ENCODE measurements at places on chromosomes 12 and 14.

DNA sequence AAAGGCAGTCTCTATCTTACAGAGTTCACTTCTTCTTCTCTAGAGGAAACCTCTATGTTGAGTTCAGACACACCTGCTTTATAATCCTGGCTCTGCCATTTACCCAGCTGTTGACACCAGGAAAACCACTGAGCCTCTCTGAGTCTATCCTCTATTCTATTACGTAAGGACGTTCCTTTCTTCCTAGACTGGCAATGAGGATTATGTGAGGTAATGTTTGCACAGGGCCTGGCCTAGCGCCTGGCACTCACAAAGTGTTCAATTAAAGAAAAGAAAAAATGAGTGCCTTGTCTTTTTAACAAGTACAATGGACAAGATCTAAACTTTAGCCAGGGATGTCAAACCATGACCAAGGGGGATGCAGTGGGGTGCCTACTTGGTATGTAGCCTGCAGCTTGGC lies 641.9 kb upstream of the TBX3 start:
- DNase-seq = no peak

DNA sequence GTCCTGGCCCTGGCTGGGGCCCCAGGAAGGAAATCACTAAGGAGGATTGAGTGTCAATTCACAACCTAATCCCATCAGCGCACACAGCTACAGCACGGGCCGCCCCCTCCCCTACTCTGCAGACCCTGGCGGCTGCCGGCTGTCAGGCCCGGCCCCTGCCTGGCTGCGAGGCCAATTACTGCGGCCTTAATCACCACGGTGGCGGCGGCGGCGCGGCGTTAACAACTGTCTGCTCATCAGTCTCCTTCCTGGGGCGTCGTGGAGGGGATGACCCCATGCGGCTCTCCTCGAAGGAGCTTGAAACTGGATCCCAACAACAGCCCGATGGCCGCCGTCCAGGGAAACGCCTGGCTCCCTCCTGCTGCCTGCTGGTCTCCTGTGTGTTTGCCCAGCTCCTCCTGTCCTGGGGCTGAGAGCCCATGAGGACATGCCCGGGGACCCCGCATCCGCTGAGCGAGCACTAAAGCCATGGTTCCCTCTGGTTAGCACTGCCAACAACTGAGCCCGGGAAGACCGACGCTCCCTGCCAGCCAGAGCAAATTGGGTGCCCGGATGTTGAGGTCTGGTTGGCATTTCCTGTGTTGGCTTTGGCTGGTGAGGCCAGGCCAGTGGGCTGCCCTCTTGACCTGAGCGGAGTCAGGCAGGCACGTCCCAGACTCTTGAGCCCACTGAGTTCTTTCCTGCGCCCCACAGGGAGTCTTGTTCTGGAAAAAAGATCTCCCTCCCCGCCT lies 21.8 kb upstream of the EIF2B2 start:
- DNase-seq = no peak

GRCh38 chr14:73465823-73466532 lies 7.6 kb upstream of the NUMB start:
- no peak for DNase-seq

DNA sequence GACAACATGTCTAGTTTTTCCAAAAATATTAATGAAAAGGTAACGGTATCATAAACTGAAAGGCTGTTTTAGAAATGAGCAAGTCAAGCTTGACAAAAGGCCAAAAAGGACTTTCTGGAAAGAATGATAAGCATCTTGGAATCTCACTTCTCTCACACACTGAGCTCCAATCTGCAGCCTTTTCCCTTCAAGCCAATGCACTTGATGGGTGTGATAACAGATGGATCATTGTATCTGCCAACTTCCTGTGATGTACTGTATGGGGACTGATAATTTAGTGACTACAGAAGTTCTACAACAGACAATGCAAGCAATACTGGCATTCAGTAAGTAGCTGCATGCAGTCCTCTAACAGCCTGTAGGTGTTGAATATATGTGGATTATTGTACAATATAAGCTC lies 147.1 kb downstream of the MED13L start:
- no peak for DNase-seq

DNA sequence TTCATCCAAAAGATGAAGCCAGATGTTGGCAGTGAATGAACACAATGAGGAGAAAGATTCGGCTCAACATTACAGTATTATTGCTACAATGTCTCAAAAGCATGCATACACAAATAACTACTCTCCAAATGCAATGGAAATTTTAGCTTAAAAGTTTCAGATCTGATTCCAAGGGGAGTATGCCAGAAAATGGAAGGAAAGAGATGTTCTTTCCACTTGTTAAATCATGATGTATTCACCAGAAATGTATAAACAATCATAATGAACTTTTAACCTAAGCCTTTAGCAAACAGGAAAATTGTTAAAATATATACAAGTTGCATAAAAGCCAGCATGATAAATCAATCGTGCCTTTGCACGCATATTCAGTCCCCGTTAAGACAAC lies 62.1 kb downstream of the SH2B3 start:
- DNase-seq = no peak

DNA sequence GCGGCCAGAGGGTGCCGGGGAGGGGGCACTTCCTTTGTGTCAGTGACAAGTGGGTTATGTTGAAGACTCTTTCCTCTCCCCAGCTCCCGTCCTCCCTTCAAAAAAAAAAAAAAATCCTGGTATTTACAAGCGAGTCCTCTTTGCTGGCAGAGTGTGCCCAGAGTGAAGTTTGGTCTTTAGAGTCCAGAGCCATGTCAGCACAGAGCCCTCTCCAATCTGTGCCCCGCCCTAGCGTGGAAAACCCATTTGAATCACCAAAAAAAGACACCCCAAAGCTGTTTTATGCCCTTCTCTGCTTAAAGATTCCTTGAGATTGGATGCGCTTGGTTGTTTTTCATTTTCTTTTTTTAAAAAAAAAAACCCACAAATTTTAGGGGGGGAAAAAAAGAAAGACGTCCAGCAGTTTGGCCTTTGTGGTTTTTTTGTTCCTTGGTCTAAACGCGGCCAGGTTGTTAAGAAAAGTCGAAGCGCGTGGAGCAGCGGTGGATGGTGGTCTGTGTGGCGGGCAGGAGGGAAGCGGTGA lies 3.3 kb downstream of the NKX2-1 start:
- no peak for DNase-seq

GRCh38 chr12:62656591-62657362 lies 190.2 kb downstream of the MON2 start:
- DNase-seq = no peak

GRCh38 chr14:90398315-90398839 lies 1.5 kb downstream of the CALM1 start:
- DNase-seq = no peak

DNA sequence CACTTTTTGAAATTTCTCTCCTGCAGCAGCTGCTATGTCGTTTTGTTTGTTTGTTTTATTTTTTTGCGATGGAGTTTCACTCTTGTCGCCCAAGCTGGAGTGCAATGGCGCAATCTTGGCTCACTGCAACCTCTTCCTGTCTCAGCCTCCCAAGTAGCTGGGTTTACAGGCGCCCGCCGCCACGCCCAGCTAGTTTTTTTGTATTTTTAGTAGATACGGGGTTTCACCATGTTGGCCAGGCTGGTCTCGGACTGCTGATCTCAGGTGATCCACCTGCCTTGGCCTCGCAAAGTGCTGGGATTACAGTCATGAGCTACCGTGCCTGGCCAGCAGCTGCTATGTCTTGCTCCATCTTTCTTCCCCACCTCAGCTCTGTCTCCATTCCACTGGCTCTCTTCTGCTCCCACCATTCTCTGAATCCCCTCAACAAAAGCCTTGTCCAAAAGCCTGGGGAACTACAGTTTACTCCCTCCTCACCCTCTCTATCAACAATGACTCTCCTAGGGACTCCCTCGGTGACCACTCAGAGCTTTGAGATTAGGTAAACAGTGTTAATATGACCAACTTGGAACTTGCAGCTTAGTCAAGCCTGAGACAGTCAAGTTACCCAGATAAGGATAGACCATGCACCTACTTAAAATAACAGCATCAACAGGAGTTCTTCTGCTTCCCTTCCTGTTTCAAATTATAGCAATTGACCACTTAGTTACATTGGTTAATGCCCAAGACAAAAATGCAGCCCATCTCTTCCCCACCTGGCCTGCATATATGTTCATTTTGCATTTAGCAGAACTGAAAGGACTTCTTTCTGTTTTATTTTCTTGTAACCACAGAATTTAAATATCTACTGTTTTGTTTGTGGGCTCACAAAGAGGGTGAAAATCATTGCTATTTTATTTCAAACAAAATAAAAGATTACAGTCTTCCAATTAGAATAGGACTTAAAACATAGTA lies 189.0 kb upstream of the AMIGO2 start:
- no peak for DNase-seq

DNA sequence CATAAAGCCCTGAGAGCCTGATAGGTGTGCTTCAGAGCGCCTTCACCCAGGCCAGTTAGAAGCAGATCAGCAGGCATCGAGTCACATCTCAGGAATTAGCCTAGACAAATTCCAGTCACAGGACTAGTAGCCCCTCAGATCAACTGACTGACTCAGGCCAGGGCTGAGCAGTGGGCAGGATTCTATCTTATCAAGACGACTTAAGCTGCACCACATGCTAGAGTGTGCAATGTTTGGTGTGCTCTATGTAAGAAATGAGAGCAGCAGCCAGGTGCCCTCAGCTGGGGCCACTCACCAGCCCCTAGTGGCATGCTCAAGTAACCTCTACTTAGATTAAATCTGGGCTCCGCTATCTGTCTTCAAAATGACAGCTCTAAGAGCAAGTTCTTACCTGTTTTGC lies 19.7 kb upstream of the NGB start:
- no peak for DNase-seq

DNA sequence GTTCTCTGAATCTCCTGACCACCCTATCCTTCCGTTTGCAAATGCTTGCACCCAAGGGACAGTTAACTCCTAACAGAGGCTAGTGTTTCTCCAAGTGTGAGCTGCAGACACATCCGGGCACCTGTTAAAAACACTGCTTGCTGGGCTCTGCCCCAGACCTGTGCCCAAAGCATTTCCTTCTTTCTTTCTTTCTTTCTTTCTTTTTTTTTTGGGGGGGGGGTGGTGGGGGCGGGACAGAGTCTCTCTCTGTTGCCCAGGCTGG lies 42.5 kb downstream of the SPRING1 start:
- no peak for DNase-seq

DNA sequence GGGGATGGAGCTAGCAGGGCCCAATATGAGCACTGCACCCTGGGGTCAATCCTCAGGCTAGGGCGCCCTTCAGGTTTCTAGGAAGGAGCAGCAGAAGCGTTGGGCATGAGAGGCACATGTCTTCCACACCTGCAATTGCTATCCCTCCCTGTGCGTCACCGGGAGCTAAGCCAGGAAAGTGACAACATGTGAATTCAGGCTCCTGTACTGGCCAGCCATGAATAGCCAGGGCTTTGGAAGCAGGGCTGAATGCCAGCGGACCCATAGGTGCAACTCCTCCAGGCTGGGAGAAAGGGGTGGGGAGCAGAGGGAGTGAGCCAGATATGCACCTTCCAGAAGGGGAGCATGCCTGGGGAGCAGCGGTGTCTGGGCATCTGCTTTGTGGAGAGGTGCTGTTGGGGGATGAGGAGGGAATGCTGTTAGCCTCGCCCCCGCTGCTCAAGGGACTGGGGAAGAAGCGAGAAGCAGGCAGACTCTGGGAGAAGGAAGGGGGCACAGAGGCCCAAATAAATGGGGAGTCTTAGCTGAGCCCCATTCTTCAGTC lies 6.1 kb downstream of the HOXC5 start:
- DNase-seq = no peak

DNA sequence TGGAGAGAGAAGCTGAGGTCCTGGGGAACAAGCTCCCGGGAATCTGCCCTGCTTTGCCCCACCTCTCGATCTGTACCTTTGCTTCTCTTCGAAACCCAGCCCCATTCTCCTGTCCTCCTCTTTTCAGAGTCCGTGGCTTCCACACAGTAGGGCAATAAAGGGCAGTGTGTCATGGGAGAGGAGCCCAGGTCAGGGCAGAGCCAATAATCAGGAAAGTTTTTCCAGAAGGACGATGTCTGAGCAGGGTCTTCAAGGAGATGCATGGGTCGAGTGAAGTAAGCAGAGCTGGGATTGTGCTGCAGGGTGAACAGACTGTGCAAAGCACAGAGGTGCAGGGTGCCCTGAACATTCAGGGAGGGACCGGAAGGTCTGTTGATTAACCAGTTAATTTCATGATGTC lies 22.1 kb upstream of the SERPINA4 start:
- no peak for DNase-seq

DNA sequence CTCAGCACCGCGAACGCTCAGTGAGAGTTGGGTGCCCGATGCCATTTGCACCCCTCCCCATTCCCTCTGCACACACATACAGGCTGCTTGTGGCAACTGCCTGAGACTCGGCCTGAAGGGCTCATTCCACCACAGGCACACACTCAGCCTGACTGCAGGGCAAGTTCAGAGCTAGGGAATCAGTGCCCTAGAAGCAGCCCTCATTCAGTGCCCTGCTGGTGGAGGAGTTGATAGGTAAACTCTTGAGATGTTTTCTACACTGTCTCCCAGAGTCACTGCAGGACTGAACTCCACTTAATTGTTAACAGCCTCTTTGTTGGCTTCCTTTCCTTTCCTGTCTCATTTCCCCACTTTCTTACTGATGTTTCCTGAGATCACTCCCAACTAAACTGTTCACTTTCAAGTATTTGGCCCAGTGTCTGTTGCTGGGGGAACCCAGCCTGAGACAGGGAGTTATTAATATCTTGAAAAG lies 16.9 kb downstream of the PPP1R36 start:
- DNase-seq = no peak

DNA sequence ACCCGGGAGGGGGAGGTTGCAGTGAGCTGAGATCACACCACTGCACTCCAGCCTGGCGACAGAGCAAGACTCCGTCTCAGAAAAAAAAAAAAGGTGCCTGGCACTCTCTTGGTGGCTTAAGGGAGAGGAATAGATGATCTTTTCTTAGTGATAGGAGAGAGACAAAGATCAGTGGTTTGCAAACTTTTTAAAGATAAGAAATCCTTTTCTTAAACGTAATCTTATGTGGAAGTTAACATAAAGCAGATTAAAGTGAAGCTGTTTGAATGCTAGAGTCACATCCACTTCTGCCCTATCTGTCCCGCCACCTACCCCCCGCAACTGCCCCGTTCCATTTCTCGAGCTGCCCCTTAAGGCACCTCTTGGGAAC lies 6.3 kb upstream of the NINJ2 start:
- DNase-seq = no peak

All from AG04449 (cell line).